ENCODE measurements at places on chromosomes 12 and 14. TPM values are rescaled to one million over a fixed set of nuclear protein-coding genes. Genes with fewer than 3 reads are reported as not detected.

The ESR2 gene
- total RNA-seq = 0.08 TPM

The CDH24 gene
- 17.8 TPM for total RNA-seq

The MLEC gene
- 217 TPM for total RNA-seq

The CCNT1 gene
- 28.7 TPM for total RNA-seq

The GPATCH2L gene
- 71.0 TPM for total RNA-seq

The GSC gene
- 0.97 TPM for total RNA-seq

DNA sequence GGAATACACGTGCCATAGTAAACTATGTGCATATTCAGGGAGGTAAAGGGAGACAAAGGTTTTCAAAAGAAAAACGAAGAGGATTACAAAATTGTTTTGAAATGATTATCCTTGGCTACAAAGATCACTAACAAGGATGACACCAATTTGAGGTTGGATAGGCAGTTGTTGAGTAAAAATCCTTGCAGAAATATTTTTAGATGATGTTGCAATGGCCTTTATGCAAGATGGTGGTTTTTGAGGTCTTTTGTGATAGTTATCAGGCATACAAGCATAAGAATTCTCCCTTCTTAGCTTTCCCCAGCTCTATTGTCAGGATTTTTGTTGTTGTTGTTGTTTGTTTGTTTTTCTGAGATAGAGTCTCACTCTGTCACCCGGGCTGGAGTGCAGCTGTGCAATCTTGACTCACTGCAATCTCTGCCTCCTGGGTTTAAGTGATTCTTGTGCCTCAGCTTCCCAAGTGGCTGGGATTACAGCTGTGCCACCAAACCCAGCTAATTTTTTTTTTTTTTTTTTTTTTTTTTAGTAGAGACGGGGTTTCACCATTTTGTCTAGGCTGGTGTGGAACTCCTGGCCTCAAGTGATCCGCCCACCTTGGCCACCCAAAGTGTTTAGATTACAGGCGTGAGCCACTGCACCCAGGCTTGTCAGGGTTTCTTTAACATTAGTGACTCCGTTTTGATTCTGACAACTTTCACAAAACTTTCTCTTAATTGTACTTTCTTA is 7.8 kb downstream of the RNASE1 start:
- DNase-seq = no peak

GRCh38 chr12:81542065-81543010 is 216.8 kb downstream of the PPFIA2 start:
- DNase-seq = peak; percentile 33

DNA sequence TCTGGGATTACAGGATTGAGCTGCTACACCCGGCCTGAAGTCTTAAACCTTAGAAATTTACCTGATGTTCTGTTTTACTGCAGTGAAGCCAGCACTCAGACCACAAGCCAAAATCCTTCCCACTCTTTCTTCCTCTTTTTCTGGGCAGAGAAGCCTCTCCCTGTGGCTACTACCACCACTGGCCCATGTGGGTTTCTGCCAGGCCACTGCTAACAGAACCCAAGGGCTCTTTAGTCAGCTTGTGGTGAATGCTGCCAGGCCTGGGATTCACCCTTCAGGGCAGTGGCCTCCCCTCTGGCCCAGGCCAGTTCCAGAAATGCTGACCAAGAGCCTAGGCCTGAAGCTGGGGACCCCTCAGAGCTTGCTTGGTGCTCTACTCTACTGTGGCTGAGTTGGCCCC is 35.3 kb downstream of the GAS2L3 start:
- no peak for DNase-seq

- no peak for DNase-seq
Observed at GRCh38 chr12:57547288-57548012, 458 bp upstream of the DCTN2 start.

GRCh38 chr12:69042970-69043369 is 110.0 kb upstream of the CPM start:
- DNase-seq = no peak

- DNase-seq = peak; percentile 81
Observed at GRCh38 chr14:104137297-104138097, 890 bp upstream of the KIF26A start.

DNA sequence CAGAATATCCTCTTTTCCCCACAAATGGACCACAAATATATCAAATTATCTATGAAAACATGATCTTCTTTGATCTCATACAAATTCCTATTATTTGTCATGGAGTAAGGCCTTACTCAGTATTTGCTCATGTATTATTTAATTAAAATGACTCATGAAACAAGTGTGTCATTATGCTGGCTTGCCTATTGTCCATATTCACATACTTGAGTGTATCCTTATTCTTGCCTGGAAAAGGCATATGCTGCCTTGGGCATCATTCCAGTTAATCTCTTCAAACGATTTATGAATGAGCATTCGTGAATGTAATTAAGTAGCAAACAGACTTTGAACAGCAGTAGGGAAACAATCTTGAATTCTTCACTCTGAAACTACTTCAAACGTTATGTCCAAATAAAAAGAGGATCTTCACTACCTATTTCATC is 22.6 kb upstream of the SNRPF start:
- DNase-seq = no peak

DNA sequence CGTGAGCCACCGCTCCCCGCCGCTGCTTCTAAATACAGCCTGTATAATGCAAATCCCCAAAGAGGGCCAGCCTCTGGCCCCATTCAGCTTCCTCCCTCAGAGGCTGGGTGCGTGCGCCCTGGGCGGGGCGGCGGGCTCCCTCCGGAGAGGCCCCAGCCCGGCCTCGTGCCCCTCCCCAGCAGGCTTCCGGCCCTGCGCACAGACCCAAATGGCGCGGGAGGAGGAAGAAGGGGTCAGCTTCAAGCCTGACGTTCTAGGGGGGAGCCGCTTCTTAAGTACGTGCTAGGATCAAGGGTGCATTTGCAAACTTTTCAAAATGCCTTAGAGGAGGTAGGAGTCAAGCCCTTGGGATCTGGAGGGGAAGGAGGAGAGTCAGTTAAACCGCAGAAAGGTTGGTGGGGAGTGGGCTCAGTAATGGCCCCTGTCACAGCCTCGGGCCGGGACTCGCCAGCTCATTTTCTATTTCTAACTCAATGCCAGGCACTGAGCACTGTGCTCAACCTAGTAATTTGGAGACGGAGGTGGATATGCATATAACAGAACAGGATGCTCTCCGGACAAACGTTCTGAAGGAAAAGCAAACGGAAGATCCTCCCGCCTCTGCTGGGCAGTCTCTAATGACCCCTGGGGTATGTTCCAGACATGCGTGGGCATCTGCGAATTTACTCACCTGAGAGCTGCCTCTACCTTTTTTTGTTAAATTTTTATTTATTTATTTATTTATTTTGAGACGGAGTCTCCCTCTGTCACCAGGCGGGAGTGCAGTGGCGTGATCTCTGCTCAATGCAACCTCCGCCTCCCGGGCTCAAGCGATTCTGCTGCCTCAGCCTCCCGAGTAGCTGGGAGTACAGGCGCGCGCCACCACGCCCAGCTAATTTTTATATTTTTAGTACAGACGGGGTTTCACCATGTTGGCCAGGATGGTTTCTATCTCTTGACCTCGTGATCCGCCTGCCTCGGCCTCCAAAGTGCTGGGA is 32.3 kb downstream of the NINJ2 start:
- DNase-seq = peak; percentile 67

DNA sequence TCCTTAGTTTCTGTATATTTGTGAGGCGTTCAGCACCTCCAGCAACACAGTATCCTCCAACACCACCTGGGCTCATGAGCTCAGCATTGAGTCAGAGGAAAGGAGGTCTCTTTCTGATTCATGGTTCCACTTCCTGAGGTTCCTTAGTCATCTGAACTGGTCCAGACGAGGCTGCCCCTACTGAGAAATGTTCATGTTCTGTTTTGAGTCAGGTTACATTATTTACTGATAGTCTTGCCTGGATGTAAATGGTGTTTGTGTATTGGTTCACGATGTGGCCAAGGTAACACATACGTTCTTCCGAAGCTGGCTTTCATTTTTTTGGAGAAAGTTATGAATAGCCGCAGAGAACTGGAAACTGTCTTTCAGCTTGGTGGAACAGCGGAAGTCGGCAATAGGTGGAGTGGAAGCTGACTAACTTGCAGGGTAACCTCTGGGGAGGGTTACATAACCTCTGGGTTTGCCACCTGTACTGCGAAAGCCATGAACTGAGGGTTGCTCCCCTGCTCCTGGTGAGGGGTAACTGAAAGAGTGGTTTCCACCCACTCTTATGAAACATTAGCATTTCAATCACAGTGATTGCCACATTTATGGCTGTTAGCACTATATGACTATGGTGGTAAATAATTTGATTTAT is 42.2 kb upstream of the MANSC4 start:
- DNase-seq = no peak

GRCh38 chr12:20305470-20305869 is 62.9 kb upstream of the PDE3A start:
- DNase-seq = no peak

DNA sequence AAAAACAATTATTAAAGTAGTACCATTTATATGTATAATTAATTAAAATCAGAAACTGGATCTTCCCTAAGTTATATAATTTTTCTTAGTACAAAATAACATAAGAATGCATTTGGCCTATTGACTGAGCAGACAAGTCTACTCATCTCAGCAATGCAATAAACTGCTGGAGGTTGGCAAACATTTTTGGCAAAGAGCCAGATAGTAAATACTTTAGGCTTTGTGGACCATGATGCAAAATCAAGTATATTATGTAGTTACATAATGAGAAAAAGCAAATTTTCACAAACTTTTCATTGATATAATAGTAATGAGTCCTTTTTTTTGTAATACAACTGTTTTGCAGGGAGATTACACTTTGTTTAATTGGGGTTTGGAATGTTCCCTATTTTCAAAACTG is 30.9 kb downstream of the ERGIC2 start:
- DNase-seq = no peak

GRCh38 chr12:27333403-27334009 is 870 bp downstream of the BMAL2 start:
- peak; percentile 49 for DNase-seq

DNA sequence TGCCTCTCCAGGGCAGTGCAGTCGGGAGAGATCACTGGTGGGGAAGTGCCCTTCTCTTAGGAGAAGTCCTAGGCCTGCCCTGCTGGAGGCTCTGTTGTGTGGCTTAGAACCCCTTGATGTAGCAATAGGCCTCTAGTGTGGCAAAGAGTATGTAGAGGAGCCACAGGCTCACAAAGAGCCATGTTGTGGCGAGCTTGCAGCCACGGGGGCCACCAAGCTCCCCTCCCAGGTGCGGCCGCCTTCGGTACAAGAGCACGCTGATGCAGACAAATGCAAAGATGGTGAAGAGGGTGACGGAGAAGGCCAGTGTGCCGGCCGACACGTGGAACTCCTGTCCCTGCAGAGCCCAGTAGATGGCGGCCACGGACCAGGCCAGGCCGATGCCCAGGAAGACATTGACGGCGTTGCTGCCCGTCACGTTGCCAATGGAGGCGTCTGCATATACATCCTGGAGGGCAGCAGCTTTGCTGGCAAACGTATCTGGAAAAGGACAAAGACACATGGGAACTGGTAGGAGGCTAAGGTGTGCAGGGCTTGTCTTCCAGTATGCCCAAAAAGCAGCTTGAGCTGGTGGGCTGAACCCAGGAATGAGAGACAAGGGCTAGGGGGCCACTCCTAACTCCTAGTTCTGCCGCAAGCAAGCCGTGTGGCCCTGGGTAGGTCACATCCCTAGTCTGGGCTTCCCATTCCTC is 142.8 kb downstream of the SLC8A3 start:
- peak; percentile 88 for DNase-seq

DNA sequence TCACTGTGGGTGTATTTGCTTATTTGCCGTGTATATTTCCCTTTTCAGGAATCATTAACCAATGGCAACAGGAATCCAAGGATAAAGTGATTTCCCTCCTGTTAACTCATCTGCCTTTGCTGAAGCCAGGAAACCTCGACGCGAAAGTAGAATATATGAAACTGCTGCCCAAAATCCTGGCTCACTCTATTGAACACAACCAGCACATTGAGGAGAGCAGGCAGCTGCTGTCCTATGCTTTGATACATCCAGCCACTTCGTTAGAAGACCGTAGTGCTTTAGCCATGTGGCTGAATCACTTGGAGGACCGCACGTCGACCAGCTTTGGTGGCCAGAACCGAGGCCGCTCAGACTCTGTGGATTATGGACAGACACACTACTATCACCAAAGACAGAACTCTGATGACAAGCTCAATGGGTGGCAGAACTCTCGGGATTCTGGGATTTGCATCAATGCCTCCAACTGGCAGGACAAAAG is 135.1 kb downstream of the SAMD4A start:
- no peak for DNase-seq

GRCh38 chr12:57845478-57846284 is 848 bp downstream of the CTDSP2 start:
- peak; percentile 71 for DNase-seq

GRCh38 chr12:57047981-57048380 is 1.9 kb downstream of the MYO1A start:
- DNase-seq = no peak

GRCh38 chr12:106974511-106974910 is 12.4 kb downstream of the MTERF2 start:
- DNase-seq = no peak

GRCh38 chr12:32577328-32577727 is 101.8 kb upstream of the DNM1L start:
- DNase-seq = no peak

DNA sequence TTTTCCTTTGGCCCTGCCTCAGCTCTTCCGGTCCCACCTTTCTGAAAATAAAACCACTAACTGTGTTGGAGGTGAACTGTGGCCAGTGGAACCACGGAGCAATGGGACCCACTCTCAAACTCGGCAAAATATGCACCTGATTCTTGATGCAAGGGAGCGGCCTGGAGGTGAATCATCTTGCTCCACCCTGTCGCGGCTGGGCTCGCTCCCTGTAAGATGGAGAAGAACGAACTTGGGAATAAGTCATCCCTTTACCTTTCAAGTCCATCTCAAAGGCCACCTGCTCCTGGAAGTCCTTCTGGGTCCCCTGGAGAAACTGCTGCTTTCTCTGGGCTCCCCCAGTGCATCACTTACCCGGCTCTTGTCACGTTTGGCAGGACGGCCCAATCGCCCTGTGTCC is 309.9 kb downstream of the BCL11B start:
- DNase-seq = no peak

DNA sequence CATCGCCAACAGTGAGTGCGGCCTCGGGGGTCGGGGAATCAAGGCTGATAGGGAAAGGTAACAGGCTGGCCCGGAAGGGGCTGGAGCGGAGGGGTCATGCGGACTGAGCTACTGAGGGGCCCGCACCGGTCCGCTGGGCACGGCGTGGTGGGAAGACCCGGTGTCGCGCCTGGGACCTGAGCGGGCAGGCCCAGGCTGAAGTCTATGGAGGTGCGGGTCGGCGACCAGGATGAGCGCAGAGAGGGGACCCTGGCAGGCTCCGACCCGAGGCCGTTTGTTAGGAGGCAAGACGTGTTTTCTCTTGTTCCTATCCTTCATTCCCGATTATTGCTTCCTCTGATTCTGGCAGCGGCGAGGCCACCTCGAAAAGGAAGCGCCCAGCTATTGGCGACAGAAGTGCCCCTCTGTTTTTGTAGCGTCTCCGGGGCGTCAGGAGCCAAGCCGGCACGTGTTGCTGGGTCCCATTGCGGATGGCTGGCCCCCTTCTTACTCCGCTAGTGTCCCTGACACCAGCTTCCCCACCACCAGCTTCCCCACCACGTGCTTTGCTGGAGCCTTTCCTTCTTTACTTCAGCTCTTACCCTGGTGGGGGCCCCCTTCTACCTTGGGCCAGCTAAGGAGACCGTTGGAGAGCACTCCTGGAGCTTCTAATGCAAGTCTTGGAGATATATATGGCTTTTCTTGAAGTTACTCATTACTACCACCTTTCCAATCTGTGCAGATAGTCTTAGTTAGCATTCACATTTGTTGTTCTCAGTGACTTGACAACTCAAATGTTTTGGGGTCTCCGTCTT is 653 bp downstream of the PA2G4 start:
- peak; percentile 39 for DNase-seq
